ENCODE measurements at places on chromosomes 6 and 20. TPM values are rescaled to one million over a fixed set of nuclear protein-coding genes. Genes with fewer than 3 reads are reported as not detected.

DNA sequence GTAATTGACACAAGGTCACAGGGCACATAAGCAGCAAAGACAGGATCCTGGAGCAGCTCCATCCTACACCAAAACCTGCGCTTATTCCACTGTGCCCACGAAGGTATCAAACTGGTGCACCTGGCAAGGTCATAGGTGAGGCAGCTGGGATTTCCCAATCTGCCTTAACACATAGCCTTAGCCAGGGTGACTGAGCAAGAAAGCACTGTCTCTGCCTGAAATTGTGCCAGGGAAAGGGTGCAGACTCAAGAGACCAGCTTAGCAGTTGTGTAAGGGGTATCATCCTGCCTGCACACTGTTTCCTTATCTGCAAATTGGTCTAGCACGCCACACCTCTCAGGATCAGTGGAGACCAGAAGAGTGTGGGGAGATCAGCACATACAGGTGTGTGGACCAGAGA is 82.8 kb downstream of the MAFB start:
- DNase-seq, result no peak

- no peak for DNase-seq
These were observed 298.5 kb upstream of the TBX18 start for GRCh38 chr6:85062884-85063283.

GRCh38 chr20:44426879-44427790 is 48.5 kb upstream of the TTPAL start:
- DNase-seq, result no peak

- no peak for DNase-seq
These were observed 9.4 kb downstream of the ACSS1 start for GRCh38 chr20:25048519-25048952.

GRCh38 chr6:111119571-111120329 is 32.4 kb downstream of the SLC16A10 start:
- no peak for DNase-seq

DNA sequence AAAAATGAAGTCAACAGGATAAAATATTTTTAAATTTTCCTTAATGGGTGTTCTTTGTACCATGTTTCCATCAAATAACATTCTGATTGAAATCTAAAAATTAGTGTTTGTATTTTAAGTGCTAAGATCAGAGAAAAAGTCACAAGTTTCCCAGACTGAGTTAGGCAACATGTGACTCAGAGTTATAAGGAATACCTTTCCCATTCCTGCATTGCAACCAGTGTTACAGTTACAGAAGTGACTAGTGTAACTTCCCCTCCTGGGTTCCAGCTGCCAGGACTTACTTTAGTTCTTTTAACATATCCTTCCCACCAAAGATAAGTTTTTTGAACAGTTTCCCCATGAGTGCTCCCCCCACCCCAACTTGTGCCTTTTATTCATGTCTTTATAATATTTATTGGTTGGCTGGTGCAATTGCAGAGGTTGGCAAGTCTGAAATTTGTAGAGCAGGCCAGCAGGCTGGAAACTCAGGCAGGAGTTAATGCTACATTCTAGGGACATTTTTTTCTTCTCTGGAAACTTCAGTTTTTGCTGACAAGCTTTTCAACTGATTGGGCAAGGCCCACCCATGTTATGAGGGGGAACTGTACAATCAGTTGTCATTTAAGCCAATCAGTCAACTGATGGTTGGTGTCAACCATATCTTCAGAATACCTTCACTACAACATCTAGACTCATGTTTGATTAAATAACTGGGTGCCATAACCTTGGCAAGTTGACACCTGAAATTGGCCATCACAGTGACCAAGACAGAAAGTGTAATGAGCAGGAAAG is 22.9 kb upstream of the ESR1 start:
- no peak for DNase-seq

DNA sequence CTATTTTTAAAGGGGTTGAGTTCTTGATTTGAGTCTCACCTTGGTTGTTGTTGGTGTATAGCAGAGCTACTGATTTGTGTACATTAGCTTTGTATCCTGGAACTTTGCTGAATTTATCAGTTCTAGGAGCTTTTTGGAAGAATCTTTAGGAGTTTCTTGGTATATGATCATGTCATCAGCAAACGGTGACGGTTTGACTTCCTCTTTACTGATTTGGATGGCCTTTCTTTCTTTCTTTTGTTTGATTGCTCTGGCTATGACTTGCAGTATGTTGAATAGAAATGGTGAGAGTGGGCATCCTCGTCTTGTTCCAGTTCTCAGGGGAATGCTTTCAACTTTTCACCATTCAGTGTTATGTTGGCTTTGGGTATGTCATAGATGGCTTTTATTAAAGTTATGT is 64.0 kb downstream of the CDYL start:
- DNase-seq, result no peak

DNA sequence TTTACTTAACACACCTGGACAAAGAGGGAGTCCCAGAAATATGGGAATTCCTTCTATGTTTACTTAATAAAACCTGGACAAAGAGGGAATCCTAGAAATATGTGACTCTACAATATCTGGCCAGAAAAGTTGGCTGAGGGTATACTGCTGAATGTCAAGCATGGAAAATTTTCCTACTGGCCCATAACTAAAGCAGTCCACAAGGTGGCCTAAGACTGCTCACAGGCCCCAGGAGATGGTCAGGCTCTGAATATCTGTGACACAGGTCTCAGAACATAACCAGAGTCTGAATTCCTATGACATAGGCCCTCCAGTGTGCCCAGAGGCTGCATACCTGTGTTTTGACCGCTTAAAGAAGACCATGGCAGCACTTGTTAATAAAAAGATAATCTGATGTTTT is 578.2 kb upstream of the NRSN1 start:
- DNase-seq, result no peak

GRCh38 chr6:114581293-114581692 is 238.5 kb upstream of the HS3ST5 start:
- no peak for DNase-seq

DNA sequence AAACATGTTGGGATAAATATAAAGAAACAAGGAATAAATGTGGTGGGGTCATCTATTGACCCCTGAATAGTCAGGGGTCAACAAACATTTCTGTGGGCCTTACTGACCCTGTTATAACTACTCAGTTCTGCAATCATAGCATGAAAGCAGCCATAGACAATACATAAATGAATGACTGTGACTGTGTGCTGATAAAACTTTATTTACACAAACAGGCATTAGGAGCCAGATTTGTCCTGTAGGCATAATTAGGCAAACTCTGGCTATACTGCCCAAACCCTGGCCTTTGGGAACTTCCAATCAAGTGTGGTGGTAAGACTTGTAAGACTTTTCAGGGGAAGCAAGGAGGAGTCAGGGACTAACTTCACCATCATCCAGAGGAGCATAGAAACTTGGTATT is 222.7 kb downstream of the KHDC1L start:
- DNase-seq, result no peak

DNA sequence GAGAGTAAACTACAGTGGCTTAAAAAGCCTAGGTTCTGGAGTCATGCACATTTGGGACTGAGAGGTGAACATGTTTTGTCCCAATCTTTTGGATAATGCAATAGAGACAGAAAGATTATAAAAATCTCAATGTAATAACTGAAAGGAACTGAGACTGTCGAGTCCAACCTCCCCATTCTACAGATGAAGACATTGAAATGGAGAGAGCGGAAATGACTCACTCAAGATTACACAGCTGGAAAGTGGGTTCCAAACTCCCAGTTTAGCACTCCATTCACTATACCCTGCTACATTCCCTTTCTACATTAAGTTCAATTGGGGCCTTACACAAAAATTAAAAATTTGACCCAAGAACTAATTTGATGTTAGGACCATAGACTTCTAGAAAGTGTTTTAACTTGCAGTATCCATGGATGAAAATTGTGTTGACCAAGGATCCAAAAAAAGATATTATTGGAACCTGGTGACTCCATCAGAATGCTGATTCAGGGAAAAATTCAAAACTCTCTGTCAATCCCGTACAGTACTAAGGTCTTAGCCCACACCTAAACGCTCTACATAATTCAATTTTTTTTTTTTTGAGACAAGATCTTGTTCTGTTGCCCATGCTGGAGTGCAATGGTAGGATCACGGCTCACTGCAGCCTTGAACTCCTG is 1.5 kb upstream of the ILRUN start:
- DNase-seq, result no peak

GRCh38 chr6:26199057-26199772 is 112.0 kb downstream of the HFE start:
- peak; percentile 77 for DNase-seq

DNA sequence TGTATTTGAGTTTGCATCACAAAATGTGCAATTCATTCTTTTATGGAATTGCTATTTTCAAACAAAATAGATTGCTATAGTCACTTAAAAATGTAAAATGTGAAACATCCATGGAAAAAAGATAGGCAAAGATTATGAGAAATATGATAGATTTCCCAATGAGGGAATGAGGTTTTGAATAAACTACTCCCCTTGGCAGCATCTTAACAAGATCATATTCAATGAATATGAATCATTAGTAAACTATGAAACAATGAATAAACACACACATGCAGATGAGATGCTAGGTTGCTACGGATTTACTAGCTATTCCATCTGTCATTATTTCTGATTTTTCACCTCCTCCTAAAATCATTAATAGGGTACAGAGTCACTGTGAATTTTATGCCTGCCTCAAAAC is 401.8 kb downstream of the PHF3 start:
- DNase-seq, result no peak

- no peak for DNase-seq
These were observed 387.0 kb downstream of the SYNE1 start for GRCh38 chr6:152250127-152250526.

DNA sequence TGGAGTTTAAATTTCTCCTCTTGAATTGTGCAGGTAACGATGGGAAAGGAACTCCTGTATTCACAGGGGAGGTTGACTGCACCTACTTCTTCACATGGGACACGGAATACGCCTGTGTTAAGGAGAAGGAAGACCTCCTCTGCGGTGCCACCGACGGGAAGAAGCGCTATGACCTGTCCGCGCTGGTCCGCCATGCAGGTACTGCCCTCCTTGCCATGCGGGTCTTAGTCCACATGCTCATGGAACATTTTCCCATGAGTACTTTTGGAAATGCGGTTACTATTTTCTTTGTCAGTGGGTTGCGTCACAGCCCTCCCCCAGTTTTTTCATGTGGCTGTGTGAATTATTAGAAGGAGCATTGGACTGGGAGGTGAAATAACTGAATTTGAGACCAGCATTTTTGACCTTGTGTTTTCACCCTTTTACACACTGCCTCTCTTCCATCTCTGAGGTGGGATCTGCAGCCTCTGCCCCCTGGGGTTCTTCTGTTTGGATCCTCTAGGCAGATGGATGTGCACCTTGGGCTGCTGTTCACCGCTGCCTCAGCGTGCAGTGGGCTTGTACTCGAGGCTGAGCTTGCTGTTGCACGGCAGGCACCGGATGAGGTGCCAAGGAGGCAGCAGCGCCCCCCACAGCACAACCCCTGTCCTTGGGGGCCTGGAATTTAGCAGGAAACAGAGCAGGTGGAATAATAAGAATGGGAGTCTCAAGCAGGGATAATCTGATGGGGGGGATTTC is 71.8 kb downstream of the IGF2R start:
- no peak for DNase-seq

DNA sequence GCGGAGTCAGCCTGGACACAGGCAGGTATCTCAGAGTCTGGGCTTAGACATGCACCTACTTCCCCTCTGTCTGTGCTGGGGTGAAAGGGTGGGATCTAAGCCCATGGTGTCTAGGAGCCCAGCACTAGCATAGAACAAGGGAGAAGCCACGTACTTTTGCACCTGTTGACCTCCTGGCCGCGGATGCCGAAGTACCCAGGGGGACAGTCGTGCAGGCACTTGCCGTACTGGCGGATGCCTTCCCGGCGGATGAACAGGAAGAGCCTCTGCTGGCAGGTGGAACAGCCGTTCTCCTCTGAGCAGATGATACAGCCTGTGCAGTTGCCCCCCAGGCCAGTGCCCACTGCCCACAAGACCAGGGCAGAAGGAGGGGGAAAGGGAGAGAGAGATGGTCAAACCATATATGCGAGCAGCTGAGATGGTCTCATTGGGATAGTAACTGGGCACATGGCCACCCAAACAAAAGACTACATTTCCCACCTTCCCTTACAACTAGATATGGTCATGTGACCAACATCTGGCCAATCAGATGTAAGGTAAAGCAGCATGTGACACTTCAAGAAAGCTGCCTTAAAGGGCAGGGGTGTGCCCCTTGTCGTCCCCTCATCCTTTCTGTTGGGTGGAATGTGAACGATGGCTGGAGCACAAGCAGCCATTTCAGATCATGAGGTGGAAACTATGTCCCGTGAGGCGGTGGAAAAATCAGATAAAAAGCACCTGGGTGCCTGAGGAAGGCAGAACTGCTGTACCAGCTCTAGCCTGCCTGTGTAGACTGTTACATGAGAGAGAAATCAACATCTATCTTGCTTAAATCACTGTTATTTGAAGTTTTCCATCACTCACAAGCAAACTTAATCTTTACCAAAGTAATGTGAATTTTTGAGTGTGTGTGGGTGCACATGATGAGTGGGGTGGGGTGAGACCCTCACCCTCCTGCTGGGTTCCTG is 34.0 kb downstream of the RSPO4 start:
- DNase-seq, result no peak

The TRIM10 gene
- not detected for total RNA-seq

The TIAM2 gene
- total RNA-seq, result 8.9 TPM

The CDSN gene
- total RNA-seq, result not detected

The CGA gene
- total RNA-seq, result 5.6 TPM

The OR2J3 gene
- not detected for total RNA-seq

The NMBR gene
- not detected for total RNA-seq
